CD8-positive, alpha-beta T cell (primary cell): ENCODE measurements at places on chromosomes 6 and 20.
A peak's percentile ranks its signal among the peaks of the same experiment; 100 is the strongest.

DNA sequence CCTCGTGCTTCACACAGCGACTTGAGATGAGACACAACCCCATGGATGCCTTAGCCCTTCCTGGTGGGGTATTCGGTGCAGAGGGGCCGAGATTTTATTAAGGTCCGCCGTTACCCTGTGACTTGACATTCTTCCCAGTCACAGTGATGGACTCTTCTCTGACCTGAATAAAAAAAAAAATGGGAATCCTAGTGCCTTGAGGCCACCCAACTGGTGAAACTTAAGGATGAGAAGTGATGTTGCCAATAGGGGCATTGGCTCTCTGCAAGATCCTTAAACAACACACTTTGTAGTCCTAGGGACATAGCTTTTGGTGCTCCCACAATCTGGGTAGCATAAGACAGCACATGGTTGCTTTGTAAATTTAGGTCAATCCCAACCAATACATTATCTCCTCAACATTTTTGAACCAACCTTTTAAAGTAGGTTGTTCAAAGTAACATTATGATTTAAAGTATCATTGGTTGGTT is 814 bp upstream of the ADNP start:
- no peak for DNase-seq

GRCh38 chr6:87723170-87724078 is 21.4 kb upstream of the AKIRIN2 start:
- no peak for DNase-seq

DNA sequence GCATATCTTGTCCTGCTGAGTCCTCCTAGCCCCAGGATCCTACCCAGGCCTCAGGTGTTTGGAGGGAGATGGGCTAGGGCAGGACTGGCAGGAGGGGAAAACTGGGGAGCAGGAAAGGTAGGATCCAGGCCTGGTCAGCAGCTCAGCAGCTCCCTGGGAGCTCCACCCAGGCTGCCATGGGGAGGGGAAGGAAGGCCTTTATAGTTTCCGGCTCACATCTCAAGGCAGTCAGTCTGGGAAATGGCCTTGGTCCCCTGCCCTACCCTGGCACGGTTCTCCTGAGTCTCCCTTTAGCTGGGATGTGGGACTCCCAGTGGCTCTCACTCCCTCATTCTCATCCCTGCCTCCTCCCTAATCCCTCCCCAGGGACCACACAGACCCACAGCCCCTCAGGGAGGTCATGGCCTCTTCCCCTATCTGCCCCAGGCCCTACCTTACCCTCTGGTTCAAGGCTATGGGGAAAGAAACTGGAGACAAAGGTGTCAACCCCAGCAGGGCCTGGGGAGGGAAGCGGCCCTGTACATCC is 1.6 kb downstream of the SLC44A4 start:
- no peak for DNase-seq

DNA sequence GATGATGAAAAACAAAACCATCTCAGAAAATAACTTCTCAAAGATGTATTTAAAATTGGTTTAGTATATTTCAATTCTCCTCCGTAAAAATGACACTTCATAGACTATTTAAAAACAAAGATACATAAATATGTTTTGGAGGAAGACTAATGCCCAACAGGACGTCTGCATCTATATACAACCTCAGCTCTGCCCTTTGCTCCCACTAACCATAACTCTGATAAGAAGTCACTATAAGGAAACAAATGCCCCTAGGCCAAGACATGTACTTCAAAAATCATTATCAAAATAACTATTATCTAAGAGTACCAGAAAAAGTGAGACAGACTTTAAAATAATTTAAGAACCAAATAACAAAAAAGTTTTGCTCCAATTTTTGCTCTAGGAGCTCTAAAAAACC is 23.4 kb downstream of the PLAGL1 start:
- no peak for DNase-seq

GRCh38 chr6:66103954-66104353 is 396.9 kb upstream of the EYS start:
- no peak for DNase-seq

DNA sequence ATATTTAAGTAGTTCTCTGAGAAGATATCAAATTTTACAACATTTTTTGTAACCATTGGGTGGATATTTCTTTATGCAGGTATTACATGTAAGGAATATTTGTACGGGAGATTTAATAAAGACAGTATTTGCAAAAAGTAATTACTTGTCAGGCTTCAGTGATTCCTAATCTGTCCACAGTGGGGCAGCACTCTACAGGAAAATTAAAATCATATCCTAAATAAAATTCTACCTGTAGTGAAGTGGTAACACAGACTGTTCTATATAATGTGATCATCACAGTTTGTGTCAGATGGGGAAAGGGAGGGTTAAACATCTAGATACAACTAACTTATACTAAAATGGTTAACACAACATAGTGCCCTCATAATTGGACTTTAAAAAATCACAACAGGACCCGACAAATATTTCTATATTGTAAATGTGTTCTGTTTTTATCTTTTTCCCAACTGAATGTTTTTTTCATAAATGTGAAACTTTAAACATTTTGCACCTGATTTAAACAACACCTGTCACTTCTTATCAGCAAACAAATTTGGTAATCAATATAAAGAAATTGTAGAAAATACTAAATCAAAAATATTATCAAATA is 145.6 kb upstream of the MANEA start:
- DNase-seq, result peak; percentile 4

DNA sequence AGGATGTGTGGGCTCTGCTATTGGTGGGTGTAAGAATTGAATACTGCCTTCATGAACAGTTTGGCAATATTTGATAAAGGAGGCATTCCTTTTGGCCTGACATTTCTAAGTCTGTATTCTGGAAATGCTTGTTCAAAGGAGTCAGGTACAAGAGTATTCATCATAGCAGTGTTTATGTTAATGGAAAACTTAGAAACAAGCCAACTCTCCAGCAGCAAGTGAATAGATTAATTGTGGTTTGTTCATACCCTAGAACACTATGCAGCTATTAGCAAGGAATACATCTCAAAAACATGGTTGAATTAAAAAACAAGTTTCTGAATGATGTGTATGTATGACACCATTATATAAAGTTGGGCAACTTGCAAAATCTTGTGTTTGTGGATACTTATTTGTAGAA is 195.8 kb downstream of the ZFAND3 start:
- DNase-seq, result no peak

GRCh38 chr20:48797275-48797825 is 30.4 kb downstream of the PREX1 start:
- no peak for DNase-seq

DNA sequence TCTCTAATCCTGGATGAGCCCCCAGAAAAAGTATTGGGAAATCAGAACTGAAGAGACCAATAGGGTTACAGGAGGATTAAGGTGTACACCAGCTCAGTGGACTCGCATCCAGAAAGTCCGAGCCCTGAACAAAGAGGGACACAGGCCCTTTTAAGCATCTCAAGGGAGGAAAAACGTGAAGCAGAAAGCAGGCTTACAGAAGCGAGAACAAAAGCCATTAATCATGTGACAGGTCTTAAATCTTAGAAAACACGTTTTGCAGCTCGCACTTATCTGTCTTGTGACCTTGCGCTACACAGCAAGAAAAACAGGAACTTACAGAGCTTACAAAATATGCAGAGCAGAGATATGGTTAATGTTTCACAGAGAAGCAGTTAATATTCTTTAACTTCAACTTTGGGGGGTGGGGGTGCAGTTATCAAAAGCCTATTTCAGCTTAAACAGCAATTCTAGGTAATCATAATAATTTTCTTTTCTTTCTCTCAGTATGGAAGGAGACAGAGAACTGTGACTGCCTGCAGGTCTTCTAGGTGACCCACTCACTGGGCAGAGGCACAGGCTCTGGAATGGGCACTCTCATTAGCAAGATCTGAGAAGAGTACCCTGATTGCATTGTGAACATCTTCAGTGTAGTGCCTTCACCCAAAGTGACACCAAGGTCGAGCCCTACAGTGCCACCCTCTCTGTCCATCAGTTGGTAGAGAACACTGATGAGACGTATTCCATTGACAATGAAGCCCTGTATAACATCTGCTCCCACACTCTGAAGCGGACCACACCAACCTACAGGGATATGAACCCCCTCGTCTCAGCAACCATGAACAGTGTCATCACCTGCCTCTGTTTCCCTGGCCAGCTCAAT is 65.0 kb upstream of the MOCS1 start:
- DNase-seq, result no peak

GRCh38 chr6:131549811-131550210 is 23.2 kb upstream of the ARG1 start:
- DNase-seq, result no peak

- no peak for DNase-seq
Measured at GRCh38 chr6:8137529-8137939, 35.2 kb upstream of the EEF1E1 start.

DNA sequence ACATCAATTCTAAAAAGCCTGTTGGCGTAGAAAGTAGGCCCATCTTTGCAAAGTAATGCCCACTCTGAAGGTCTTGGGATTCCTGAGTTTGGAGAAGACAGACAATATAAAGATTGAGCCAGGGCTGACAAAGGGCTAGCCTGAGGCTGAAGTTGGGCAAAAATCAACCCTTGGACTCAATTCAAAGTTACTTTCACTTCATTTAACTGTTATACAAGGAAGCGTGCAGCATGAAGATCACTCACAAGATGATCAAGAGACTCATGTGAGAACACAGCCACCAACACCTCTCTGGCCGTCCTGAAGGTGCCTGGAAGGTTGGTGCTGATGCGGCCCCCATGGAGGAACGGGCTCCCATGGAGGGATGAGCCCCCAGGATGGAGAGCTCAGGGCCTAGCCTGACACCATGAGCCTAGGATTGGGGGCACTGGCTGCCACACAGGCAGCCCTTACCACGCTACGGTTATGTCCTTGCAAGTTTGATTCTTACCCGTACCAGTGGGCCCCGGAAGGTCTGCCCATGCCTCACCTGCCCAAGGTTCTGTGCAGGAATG is 26.6 kb downstream of the FOXC1 start:
- DNase-seq, result no peak

DNA sequence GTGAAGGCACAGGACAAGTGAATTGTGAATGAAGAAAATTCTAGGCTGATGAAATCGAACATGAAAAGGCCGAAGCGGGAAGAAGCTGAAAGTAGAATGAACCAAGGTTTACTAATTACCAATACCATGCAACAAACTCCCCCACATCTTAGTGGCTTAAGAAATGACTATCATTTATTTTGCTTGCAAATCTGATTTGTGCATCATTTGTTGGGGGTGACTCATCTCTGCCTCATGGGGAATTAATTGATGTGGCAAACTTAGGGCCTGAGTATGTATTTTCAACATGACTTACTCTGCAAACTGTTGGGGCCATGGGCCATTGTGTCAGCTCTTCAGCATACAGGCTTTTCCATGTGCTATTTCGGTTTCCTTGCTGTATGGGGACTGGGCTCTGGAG is 26.8 kb downstream of the PPP1R14C start:
- no peak for DNase-seq

DNA sequence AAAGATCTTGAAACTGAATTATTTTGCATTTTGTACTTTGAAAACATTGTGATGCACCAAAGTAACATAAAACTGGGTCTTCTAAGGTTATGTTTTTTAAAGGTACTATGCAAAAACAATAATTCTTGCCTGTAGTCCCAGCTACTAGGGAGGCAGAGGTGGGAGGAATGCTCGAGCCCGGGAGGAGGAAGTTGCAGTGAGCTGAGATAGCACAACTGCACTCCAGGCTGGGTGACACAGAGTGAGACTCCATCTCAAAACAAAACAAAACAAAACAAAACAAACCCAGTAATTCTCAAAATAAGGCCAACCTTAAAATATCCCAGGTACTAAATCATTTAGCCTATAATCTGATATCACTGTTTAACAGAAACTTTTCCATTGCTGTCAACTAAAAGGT is 269.6 kb downstream of the KHDC1L start:
- no peak for DNase-seq

GRCh38 chr6:83257791-83258190 is 64.6 kb downstream of the RWDD2A start:
- DNase-seq, result no peak
